ENCODE measurements at places on chromosomes 5 and 9. TPM values are rescaled to one million over a fixed set of nuclear protein-coding genes. Genes with fewer than 3 reads are reported as not detected.
A peak's percentile ranks its signal among the peaks of the same experiment; 100 is the strongest.

LCN9 gene
- total RNA-seq, result not detected

SPINK4 gene
- total RNA-seq, result not detected

DNA sequence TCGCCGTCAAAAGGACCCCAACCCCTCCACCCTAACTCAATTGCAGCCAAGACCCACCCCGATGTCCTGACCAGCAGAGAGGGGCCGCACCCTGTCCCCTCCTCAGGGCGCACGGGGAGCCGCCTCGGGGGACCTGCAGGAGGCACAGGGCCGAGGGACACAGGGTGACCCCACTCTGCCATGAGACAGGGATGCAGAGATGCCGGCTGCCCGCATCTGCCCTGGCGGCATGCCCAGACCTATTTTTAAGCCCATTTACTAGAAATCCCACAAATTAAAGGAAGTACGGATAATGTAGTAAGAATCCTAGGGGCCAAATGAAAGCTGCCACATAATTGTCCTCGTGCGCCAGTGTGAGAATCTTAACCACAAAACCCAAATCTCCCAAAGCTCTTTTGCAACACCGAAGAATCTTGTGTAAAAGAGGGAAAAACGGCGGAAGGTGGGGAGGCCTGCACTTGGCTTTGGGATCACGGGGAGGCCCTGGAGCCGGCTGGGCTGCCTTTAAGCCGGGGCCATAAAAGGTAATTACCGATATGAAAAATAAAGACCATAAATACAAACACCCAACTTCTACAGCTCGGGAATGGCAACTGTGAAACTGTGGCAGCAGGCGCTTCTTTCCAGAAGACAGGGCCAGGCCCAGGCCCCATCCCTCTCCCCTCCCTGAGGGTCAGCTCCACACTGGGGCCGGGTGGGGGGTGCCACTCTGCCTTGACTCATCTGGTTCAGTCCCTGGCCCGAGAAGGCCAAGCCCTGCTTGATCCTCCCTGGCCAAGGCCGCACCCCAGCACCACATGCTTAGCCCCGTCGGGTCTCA is 35.0 kb downstream of the NACC2 start:
- peak; percentile 31 for DNase-seq

LHX3 gene
- total RNA-seq, result 0.11 TPM

GRCh38 chr9:81824802-81825730 is 103.2 kb upstream of the SPATA31D4 start:
- DNase-seq, result no peak
